Muscle of arm (tissue), 14 donors: ENCODE measurements at places on chromosomes 3 and 15. TPM values are rescaled to one million over a fixed set of nuclear protein-coding genes. Genes with fewer than 3 reads are reported as not detected.

- peak; percentile 75 for DNase-seq
These were observed 37.7 kb downstream of the FAM174B start for GRCh38 chr15:92617549-92618520.

DNA sequence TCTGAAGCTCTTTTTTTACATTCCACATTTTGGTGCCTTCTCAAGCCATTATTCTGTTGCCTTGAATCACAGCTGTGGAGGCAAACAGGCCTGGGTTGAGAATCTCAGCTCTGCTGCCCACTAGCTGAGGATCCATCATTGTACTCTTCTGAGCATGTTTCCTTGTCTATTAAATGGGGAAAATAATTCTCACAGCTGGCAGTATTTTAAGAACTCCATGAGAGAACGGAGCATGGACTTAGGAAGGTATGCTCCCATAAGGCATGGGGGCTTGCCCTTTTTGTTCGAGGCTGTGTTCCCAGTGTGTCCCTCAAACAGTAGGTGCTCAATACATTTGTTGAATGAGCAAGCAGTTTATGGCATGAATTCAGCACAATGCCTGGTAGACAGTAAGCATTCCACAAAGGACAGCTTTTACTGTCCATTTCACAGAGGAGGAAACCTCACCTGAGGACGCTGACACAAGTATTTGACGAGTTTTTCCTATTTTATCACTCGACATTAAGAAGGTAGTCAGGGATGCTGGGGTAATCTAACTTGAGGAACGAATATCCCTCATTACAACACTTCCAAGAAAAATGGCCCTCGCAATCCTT, 2.1 kb upstream of the PTPRG start:
- DNase-seq = peak; percentile 11

CIDEC gene
- 0.37 TPM for polyA plus RNA-seq

DNA sequence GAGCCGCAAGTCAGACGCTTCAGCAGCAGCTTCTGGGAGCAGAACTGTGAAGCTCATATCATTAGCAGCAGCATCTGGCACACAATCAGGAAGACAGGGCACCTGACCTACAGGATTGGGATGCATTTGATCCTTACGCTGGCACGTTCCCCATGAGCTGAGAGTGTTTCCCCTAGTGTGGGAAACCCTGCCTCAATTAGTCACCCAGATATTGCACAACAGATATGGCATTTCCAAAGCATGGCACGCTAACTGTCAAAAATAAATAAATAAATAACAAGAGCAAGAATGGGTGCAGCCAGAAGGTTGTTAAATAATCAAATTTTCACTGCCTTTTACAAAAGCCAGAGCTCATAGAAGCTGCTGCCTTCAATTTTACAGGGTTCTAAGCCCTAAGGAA, 189.6 kb upstream of the THBS1 start:
- DNase-seq = no peak

REC114 gene
- not detected for polyA plus RNA-seq

DTX3L gene
- not detected for polyA plus RNA-seq

DNA sequence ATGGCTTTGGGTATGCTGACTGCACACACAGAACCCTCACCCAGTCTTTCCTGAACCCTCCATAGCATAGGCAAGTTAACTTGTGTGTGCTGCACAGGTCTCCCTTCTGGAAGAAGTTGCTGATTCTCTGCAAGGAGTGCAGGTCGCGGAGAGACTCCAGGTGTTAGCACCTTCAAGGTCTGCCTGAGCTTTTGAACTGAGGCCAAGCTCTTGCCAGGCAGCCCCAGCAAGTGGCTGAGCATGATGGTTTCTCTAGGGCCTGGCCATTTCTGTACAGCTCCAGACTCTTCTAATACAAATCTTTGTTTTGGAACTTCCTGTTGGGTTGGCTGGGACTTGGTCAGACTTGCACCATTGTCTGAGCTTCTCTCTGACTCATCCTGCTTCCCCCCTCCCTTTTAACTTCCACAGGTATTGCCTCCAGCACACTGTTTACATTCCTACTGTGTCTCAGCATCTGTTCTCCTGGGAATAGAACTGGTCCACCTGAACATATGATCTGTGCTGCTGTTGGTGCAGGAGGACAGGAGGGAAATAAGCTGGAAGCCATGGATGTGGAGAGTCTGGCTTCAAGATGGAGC, 53.3 kb downstream of the KY start:
- no peak for DNase-seq

GRCh38 chr3:114939920-114940319, 207.2 kb downstream of the ZBTB20 start:
- DNase-seq = no peak

GRCh38 chr3:124007186-124007585, 15.3 kb upstream of the ROPN1 start:
- DNase-seq = no peak

DNA sequence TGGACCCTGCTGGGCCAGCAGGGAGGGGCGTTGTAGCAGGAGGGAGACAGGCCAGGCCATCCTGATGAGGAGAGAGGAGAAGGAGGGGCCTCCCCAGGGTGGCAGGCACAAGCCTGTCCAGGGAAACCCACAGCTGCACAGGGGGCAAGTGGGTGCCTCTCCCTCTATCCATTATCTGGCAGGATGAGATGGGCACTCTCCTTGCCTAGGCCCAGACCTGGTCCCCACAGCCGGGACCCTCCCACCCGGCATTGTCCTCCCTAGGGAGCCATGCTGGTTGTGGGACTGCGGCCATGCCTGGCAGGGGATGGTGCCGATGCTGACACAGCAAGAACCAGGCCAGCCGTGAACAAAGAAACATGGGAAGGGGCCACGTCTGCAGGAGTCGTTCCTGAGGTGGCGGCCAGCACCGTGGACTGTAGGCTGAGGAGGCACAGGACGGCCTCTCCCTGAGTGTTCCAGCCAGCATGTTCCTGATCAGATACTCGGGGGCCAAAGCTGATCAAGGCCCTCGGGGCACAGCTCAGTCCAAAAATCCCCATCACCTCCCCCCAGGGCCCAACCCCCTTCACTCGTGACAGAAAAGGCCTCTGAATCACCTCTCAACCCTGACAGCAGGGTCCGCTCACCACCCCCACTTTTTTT, 19.2 kb upstream of the CYP11A1 start:
- no peak for DNase-seq

POPDC2 gene
- polyA plus RNA-seq = 16.0 TPM

CADM2 gene
- polyA plus RNA-seq = 5.5 TPM

GRCh38 chr15:80873366-80873952, 94.3 kb downstream of the CEMIP start:
- no peak for DNase-seq

DNA sequence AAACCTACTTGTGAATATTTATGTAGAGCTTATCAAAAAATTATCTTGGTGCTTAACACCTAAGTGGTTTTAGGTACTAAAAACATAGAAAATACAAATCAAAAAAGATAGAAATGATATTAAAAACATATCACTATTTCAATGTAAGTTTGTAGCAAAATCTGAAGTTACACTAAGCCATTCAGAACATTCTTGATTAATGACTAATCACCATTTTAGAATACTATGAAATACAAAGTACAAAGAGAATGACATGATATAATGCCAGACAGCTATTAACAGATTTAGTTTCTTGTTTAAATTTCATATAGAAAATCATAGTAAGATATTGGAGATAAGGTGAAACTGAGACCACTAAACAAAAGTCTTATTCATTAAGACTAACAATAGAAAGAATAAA, 169.7 kb upstream of the AGTR1 start:
- no peak for DNase-seq

HTR3E gene
- not detected for polyA plus RNA-seq

GRCh38 chr15:46496491-46497115, 861.8 kb downstream of the SQOR start:
- peak; percentile 20 for DNase-seq

DNA sequence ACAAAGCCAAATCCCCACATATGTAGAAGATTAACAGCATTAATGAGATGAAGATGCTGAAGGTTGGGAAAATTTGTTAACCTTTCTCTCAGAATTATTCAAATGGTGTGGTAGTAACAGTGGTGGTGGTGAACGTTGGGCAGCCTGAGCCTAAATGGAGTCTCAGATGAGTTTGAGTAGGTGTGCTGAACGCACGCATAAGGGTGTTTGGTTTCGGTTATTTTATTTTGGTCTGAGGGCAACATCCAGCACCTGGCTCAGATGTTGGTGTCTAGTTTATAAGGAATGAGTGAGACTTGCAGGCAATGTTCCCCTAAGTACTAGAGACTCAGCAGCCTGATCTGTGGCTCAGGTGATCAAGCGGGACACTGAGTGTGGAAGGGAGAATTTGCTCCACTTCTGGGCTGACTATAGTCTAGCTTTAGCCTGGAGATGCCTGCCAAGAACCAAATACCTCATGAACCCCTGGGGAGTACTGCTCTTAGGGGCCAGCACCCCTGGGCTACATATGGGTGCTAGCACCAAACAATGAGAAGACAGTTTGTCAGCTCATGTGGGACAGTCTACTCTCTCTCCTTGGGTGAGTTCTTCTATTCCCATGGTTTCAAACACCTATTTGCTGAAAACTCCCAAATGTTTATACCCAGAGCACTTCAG, 39.5 kb upstream of the ATP2C1 start:
- DNase-seq = no peak
